ENCODE measurements at places on chromosomes 12 and 14.

- DNase-seq = no peak
Measured at GRCh38 chr14:90388437-90388836, 8.4 kb upstream of the CALM1 start.

DNA sequence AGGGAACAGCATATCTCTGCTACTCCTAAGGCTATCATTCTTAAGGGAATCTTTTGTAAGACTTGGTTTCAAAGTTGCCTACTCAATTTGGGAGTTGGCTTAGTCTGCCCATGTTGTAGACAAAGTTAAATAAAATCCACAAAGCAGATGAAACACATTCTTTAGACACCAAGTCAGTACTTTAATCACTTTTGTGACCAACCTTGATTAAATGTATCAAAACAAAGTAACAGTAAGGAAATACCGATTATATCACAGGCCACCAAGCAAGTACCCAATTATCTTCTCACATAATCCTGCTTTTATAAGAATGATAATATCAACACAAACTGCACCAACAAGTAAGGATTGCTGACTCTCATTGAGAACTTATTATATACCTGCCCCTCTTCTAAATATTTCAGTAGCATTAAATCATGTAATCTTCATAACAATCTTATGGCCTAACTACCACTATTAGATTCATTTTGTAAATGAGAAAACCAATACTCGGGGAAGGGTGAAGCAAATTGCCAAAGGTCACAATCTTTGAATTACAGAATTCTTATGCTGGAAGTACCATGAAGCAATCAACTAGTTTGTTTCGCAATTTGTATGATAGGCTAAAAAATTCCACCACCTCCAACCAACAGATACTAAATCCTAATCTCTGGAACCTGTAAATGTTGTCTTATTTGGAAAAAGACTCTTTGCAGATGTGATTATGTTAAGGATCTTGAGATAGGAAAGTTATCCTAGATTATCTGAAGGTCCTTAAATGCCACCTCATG lies 12.6 kb upstream of the DIO2 start:
- no peak for DNase-seq

GRCh38 chr14:77133720-77134338 lies 7.8 kb downstream of the ZDHHC22 start:
- DNase-seq = peak; percentile 16

GRCh38 chr12:53941187-53941586 lies 2.6 kb downstream of the HOXC13 start:
- DNase-seq = no peak

- no peak for DNase-seq
Measured at GRCh38 chr12:40802656-40803055, 110.4 kb downstream of the CNTN1 start.

DNA sequence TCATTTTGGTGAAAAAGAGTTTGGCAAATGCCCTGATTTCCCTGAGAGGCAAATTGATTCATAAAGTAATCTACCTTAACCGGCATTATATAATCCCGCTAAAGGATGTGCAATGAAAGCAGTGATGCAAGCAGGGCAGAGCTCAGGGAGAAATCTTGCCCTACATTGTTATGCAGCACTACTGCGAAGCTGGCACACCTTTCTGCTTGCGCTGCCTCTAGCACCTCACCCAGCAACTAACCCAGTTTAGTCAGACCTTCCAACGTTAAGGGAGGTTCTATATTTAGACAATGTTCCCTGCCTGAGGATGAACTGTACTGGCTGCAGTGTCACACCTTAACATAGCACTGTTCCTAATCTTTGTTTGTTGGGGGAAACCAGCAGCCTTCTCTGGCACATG lies 60.8 kb upstream of the CCDC196 start:
- peak; percentile 32 for DNase-seq

DNA sequence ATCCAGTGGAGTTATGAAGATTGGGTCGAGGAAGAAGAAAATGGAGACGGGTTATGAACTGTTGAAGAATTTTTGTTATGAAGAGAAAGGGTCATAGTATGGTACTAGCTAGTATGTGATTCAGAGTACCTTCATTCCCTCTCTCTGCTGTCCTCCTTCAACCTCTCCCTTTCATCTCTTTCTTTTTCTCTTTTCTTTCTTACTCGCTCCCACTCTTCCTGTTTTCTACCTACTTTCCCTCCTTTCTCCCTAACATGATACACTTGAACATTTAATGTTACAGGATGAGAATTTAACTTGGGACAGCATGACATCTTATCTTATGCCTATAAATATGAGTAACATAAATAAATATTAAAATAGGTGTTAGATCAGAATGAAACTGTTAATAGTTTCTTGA lies 112.9 kb downstream of the CCDC91 start:
- no peak for DNase-seq

- DNase-seq = no peak
Measured at GRCh38 chr12:42886160-42886559, 296.6 kb upstream of the PRICKLE1 start.

DNA sequence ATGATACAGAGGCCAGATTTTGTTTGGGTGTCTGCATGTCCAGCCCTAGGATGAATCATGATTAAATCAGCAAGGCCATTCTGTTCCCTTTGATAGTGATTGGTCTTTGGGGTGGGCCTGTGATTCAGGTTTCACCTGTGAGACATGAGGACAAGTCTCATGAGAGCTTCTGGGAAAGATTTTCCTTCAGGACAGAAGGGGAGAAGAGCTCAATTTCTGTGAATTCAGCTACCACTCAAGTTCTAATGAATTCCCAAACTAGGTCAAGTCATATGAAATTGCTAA lies 73.4 kb downstream of the ZNF664 start:
- DNase-seq = no peak

DNA sequence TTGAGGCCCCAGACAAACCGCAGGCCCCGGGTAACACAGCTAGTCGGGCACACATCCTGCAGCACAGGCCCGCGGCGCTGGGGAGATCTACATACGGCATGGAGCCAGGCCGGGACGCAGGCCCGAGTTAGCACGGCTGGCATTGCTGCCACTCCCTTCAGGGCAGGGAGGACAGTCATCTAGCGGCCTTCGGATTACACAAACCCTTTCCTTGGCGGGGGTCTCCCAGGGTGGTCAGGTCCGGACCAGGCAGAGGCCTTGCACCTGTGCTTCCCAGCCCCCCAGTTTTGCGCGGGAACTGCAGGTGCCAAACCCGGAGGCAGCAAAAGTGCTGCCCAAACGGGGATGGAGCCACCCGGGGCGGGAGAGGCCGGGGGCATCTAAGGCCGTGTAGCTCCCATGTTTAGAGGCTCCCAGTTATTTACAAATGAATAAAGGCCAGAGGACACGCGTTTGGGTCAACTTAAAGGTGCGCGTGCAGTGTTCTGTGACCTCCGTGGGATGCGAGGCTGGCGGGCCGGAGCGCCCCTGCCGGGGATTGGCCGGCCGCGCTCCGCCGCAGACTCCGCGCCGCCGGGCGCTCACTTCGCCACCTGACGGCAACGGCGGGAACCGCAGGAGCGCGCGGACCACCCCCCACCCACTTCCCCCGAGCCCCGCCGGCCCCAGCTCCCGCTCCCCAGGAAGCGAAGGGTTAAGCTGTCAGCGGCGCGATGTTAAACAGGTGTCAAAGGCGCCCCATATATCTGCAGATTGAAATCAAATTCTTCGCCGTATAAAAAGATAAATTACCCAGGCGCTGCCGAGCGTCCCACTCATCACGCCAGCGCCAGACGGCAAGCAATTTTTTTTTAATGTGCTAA lies 18.1 kb downstream of the VSX2 start:
- peak; percentile 28 for DNase-seq

- peak; percentile 66 for DNase-seq
Measured at GRCh38 chr14:88551980-88552431, 2.8 kb downstream of the PTPN21 start.

DNA sequence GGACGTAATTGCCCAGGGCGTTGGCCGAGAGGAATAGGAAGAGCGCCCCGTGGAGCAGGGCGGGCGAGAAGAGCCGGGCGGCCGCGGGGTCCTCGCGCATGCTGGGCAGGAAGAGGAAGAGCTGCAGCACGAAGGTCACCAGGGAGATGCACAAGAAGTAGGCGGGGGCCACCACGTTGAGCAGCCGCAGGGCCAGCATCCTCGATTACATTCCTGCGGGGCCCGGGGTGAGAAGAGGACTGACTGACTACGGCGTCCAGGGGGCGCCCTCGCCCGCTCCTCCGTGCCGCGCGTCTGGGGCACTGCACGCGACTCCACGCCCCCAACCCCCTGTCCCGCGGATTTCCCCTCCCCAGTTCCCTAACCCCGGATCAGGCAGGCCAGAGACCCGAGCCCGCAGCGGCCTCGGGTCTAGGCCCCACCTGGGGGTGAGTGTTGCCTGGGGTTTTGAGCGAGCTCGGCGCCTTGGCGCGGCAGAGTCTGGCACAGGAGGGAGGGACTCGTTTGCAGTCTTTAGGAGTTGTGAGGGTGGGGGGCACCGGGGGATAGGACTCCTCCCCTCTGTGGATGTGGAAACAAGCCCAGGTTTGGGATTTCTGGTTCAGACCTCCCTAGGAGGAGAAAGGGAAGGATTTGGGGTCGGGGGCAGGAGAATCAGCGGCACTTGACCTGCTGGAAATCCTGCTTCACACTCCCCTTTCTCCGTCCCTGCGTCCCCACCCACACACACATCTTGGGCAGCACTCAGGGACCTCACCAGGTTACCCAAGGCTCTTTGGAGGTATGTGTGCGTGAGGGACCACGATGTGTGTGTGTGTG lies 1.8 kb downstream of the ZDHHC22 start:
- DNase-seq = peak; percentile 35

GRCh38 chr12:68784015-68784414 lies 24.0 kb upstream of the MDM2 start:
- DNase-seq = no peak

DNA sequence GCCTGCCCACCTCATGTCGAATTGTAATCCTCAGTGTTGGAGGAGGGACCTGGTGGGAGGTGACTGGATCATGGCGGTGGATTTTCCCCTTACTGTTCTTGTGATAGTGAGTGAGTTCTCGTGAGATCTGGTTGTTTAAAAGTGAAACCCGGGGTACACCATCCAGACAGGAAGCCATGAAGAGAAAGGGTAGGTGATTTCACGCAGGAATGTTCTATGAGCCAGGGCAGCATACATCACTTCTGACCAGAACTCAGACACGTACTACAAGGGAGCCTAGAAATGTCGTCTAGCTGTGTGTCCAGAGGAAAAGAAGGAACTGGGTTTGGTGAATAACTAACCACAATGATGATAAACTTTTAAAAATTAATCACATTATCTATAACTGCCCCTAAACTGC lies 80.6 kb downstream of the ANO4 start:
- no peak for DNase-seq

- DNase-seq = no peak
Measured at GRCh38 chr12:76890151-76891143, 11.6 kb upstream of the CSRP2 start.

GRCh38 chr14:84961637-84962036 lies 568.3 kb upstream of the FLRT2 start:
- DNase-seq = no peak

GRCh38 chr12:122203301-122204166 lies at the start of gene B3GNT4:
B3GNT4 (plus strand) TSS chr12:122203709; CDS start chr12:122204619, 910 bp downstream.
- peak; percentile 36 for DNase-seq

GRCh38 chr12:132429946-132430643 lies 59.9 kb upstream of the FBRSL1 start:
- no peak for DNase-seq

DNA sequence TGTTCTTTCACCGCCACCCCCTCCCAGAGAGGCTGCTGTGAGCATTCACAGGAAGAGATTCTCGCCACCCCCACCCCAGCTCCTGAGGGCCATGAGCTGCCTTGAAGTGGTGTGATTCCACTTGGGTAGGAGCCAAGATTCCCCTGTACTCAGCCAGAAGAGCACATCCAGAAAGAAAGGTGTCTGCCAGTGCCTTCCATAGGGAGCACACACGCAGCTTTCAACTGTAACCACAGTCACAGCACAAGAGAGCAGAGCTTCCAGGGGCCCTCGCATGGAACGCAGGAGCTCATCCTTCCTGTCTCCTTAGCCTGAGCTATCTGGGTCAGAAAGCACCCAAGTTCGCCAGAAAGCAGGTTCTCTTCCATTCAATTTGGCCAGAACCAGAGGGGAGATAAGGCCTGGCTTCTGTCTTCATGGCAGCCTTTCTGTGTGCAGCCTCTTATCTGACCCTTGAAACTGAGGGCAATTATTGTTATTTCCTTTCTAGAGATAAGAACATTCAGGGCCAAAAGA lies 66.6 kb upstream of the SCN8A start:
- no peak for DNase-seq

- peak; percentile 8 for DNase-seq
Measured at GRCh38 chr14:61280526-61281185, 482 bp downstream of the TMEM30B start.

DNA sequence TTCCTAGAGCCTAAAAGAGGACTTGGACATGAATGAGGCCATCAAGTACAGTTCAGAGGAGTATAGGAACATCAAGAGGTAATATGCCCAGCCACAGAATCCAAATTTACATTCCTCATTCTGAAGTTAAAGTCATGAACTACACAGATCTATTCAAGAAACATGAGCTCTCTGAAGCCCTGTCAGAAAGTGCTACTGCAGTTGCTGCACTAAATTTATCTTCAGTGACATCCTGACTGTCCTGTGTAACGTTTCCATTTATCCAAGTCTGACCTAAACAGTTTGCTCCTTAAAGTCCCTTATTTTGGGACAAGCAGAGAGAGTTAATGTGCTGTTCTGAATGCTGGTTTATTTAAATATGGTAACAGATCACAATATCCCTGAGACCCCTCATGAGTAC lies 28.2 kb downstream of the NEK9 start:
- no peak for DNase-seq

- DNase-seq = no peak
Measured at GRCh38 chr12:83161456-83161855, 474.8 kb downstream of the TMTC2 start.

DNA sequence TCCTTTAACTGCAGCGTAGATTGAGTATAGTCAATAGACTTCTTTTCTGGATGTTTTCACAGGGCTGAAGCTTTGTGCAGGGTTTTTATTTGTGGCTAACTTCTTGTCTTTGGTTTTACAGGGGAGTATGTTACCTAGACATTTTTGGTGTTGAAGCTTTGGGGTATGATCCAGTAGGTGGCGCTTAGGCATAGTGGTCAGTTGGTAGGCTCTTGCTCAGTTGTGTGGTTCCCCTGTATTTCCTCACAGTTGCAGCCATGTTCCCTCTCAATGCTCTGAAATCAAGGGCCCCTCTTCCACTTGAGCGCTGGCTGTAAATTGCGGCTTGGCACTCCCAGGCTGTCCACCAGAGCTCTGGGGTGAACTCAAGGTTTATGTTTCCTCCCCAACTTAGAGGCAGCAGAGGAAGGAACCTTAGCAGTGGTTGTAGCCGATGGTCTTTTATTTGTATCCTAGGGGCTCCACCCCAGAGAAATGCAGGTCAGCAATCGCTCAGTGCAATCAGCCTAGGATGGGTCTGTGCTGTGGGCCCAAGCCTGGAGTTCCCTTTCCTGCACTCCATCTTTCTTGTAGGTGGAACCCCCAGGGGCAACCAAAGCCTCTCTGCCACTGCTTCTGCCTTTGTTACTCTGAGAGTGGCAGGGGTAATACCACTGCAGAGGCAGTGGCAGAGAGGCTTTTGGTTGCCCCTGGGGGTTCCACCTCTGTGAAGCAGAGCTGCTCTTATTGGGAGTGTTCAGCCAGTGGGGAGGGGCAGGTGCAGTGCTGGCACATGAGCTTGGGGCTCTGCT lies 55.1 kb downstream of the CMAS start:
- no peak for DNase-seq

GRCh38 chr12:107778383-107779025 lies 4.0 kb downstream of the ASCL4 start:
- no peak for DNase-seq
